ENCODE measurements at places on chromosomes 3 and 15.

GRCh38 chr15:59424616-59425015 is 13.4 kb upstream of the FAM81A start:
- no peak for DNase-seq

- DNase-seq, result peak; percentile 39
These were observed 24.5 kb upstream of the PSMD6 start for GRCh38 chr3:64047787-64048186.

- no peak for DNase-seq
These were observed 23.6 kb upstream of the CLDN1 start for GRCh38 chr3:190345878-190346277.

DNA sequence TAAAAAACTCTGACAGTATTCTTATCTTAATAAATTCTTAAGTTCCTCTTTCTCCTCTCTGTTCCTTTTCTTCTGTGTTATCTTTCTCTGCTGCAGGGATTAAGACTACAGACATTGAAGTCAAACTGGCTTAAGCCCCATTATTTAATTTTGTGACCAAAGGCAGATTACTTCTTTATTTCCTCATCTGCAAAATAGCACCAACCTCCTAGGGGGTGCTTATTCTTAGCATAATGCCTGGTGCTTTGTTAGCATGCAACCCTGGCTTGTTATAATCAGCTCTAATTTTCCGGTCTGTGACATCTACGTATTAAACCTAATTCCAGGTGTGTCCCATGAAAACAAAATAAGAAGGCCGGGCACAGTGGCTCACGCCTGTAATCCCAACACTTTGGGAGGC is 23.8 kb downstream of the SEMA6D start:
- DNase-seq, result no peak

DNA sequence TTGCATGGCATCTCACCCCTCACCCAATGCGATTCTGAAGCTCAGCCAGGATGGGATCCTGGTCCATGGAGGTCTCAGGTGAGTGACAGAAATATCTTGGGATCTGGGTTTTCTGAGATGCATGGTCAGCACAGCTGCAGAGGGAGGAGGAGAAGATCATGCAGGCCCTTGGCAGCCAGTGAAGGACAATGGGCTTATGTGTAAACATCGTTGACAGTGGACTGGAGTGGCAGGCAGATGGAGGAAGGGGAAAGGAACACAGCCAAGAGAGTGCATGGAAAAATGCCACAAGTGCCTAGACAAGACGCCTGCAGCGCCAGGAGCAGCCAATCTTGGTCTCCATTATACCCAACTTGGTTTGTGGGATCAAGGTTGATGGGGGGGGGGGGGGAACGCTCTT is 347.9 kb downstream of the MCTP2 start:
- no peak for DNase-seq

DNA sequence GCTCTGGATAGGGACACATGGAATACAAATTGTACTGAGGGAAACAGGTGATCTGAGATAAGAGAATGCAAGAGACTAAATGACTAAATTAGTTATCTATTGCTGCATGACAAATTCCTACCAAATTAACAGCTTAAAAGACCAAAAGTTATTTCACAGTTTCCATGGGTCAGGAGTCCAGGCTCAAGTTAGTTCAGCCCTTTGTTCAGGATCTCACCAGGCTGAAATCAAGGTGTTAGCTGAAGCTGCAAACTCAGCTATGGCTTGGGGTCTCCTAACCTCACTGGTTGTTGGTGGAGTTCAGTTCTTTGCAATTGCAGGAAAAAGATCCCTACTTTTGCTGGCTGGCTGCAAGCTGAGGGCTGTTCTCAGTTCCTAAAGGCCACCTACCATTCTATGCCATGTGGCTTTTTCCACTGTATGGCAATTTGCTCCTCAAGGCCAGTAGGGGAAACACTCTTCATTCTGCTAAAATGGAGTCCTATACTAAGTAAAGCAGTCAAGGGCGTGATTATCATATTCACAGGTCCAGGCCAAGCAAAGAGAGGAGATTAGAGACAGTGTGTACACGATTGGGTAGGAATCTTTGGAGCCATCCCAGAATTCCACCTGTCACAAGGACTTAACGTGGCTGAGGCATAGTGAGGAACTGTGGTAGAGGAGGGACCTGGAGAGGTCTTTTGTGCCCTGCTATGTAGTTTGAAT is 53.7 kb downstream of the THRB start:
- no peak for DNase-seq

DNA sequence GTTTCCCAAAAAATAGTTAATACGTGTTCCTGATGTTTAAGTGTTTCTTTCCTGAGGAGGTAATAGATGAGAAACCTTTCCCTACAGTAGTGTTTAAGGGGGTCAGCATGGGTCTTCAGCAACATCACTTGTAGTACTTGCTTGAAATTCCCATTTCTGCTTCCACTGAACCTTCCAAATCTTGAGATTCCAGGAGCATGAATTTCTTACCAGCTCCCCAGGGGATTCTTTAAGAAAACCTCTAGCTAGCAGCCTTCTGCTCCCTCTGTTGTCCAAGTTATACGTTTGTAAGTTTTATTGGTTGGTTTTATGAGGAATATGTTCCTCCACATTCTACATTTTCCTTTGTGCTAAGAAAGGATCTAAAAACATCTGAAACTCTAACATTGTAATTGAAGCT is 38.2 kb upstream of the ACP3 start:
- no peak for DNase-seq

DNA sequence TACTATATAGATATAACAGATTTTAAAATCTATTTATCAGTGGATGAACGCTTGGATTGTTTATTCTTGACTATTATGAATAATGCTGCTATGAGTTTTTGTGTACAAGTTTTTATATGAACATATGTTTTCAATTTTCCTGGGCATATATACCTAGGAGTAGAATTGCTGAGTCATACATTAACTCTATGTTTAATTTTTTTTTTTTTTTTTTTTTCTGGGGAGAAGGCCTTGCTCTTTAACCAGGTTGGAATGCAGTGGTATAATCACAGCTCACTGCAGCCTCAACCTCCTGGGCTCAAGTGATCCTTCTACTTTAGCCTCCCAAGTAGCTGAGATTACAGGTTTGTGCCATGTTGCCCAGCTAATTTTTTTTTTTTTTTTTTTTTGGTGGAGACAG is 9.1 kb downstream of the CIDEC start:
- DNase-seq, result peak; percentile 68

- no peak for DNase-seq
These were observed 74.8 kb downstream of the SNTN start for GRCh38 chr3:63727233-63727632.

DNA sequence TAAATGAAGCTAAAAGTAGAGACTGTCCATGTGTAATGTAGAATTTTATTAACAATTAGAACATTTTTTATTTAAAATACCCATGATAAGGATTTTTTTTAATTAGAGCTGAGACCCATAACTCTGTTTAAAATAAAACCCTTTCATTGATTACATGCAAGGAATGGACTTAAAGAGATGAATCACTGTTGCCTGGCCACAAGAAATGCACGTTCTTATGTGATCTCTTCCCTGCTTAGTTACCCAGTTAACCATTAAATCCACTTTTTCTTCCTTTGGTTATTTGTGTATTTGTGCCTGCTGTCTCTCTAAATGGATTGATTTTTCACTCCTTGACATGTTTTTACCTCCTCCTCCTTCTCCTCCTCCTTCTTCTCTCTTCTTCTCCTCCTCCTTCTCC is 83.3 kb upstream of the SLITRK3 start:
- DNase-seq, result peak; percentile 10

GRCh38 chr3:127363171-127363570 is 75.3 kb upstream of the PRR20G start:
- no peak for DNase-seq

GRCh38 chr15:77988347-77989295 is 88.9 kb downstream of the TBC1D2B start:
- DNase-seq, result no peak

- no peak for DNase-seq
These were observed 196.3 kb downstream of the DTWD1 start for GRCh38 chr15:49817100-49817499.

GRCh38 chr3:138059261-138059660 is 49.3 kb downstream of the CLDN18 start:
- no peak for DNase-seq

DNA sequence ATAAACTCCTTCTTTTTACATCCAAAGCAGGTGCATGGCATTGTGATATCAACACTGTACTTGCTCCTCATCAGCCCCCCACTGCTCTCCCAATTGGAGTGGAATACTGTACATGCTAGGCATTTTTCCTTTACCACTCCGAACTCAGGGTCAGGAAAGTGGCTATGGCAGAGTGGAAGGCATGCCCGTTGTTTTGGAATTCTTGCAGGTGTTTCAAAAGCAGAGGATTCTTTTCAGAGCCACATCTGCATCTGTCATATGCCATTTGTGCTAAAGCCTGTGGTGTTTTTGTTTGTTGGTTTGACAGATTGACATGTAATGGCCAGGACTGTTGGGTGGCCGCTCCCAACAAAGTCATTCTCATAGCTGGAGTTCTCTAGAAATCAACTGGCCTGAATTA is 41.7 kb downstream of the SOX2 start:
- DNase-seq, result no peak

DNA sequence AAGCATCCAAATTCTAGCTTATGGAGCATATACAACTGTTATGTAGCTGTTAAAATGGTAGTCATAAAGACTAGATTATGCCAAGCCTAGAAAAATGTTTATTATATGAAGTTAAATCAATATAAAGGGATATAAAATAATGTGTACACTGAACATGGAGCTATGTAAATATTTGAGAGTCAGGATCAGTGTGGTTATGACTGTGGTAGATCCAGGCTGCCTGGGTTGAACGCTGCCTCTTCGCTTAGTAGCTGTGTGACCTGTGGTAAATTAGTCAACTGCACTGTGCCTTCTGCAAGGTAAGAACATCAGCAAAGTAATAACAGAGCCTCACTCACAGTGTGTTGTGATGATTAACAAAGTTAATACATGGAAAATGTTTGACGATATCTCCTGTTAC is 212.2 kb downstream of the RBMS3 start:
- no peak for DNase-seq

DNA sequence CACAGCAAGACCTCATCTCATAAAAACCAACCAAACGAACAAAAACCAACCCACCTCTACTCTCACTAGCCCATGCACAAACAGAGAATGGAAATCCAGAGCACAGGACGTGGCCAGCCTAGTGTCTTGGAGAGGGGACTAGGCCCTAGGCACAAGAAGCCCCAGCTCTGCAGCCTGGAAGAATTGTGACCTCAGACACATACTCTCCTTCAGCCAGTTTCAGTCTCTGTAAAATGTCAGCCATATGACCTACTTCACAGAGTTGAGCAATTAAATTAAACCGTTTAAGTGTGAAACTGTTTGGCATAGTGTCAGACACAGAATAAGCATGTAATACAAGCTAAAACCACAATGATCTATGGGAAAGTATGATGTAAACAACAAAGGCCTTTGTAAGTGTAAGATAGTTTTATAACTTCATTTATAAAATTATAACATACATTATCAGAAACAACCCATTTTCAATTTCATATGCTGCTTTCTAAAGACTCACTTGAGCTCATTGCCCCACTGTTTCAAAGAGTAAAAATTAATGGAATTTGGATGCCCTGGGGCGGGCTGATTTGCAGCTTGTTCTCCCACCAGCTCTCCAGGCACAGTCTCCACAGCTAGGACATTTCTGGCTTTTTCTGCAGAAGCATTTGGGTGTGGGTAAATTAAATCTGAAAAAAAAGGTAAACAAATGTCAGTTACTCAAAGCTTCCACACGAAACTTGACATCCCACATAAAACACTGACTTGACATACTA is 32.9 kb downstream of the TBC1D2B start:
- no peak for DNase-seq

- DNase-seq, result no peak
These were observed 62.4 kb upstream of the DAZL start for GRCh38 chr3:16667633-16668032.

DNA sequence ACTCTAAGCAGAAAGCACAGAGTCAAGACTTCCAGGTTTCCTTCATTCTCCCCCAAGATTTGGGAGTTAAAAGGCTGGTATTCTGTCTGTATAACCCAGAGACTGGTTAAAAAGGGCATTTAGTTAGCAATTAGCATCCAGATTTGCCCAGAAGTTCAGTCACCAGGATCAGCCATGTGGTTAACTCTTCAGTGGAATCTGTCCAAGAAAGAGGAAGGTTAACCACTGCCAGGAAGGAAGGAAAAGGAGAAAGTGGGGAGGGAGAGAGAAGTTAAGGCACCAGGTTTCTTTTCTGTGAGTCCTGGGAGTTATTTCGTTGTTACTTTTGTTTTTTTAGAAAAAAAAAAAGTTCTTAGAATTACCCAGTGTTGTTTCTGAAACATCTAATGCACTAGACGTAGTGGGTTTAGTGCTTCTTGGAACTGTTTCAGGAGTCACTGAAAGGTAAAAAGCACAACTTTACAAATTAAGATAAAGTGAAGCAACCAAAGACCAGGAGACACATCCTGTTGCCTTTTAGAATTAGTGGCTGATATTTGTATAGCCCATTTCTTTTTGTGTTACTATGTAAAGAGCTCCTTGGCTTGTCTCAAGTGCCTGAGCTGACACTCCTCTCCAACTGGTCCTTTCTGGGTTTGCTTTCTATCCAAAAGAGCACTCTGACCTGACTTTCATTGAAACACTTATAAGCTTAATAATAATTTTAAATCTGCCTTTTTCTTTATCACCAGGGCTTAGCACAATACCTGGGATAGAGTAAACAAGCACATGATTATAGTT is 128.6 kb downstream of the ABI3BP start:
- peak; percentile 25 for DNase-seq

DNA sequence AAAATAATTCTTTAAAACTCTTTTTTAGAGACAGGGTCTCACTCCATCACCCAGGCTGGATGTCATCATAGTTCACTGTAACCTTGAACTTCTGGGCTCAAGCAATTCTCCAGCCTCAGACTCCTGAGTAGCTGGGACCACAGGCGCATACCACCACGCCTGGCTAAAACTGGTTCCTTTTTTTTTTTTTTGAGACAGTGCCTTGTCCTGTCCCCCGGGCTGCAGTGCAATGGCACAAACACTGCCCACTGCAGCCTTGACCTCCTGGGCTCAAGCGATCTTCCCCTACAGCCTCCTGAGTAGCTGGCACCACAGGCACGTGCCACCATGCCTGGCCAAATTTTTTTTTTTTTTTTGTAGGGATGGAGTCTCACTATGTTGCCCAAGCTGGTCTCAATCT is 23.7 kb upstream of the FURIN start:
- no peak for DNase-seq

DNA sequence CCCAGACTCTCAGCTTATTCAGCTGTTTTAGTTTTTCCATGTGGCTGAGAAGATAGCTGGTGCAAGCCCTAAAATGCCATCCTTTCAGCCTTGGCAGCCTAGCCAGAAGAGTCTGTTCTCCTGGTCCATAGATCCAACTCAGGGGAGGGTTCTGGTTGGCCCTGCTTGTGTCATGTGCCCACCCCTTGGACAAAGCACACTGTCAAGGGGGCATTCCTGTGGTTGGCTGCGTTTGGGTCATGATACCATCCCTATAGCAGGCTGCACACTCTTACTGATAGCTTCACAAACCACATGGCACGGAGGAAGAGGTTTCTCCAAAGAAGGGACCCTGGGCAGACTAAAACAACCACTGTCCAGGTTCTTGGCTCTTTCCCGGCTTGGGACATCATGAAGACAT is 8.4 kb upstream of the FSTL1 start:
- no peak for DNase-seq

All from astrocyte of the spinal cord (primary cell).